ENCODE measurements at places on chromosomes 6 and 20. TPM values are rescaled to one million over a fixed set of nuclear protein-coding genes. Genes with fewer than 3 reads are reported as not detected.

The RNF182 gene
- not detected for total RNA-seq

The ENPP4 gene
- 22.6 TPM for total RNA-seq

The BPI gene
- not detected for total RNA-seq

The DEFB132 gene
- not detected for total RNA-seq

The RSPH9 gene
- total RNA-seq, result not detected

The NTSR1 gene
- not detected for total RNA-seq

The POM121L2 gene
- total RNA-seq, result not detected

The RAB44 gene
- 3.3 TPM for total RNA-seq

GRCh38 chr6:44530209-44530909, 142.9 kb downstream of the CDC5L start:
- no peaks in the 10 kb centered on the region for H3K4me1 ChIP-seq
- H3K4me3 ChIP-seq, result no peak overlapping the region
- H3K27ac ChIP-seq, result no peak overlapping the region

GRCh38 chr6:1388630-1389368, 577 bp upstream of the FOXF2 start:
- peaks cover 8% of the 10 kb centered on the region for H3K4me1 ChIP-seq
- peak overlapping the region; percentile 34 for H3K4me3 ChIP-seq
- peaks cover 34% of the 10 kb centered on the region for H3K27me3 ChIP-seq
- no peak for DNase-seq

GRCh38 chr20:34579191-34579978, 20.9 kb downstream of the MAP1LC3A start:
- DNase-seq, result no peak
- H3K36me3 ChIP-seq, result no peaks in the 10 kb centered on the region
- no peak overlapping the region for H3K4me3 ChIP-seq
- no peaks in the 10 kb centered on the region for H3K4me1 ChIP-seq
